Epithelial cell of alveolus of lung (primary cell): ENCODE measurements at places on chromosomes 5 and 9. TPM values are rescaled to one million over a fixed set of nuclear protein-coding genes. Genes with fewer than 3 reads are reported as not detected.

Gene PCDHGB7
- total RNA-seq = 7.2 and 23.6 TPM in 2 replicates

Gene GPR150
- 0.80 and 1.0 TPM in 2 replicates for total RNA-seq

Gene RBM22
- 33.2 and 38.2 TPM in 2 replicates for total RNA-seq

Gene TMEM174
- not detected in 2 replicates for total RNA-seq

Gene B4GALT1
- 80.2 and 111 TPM in 2 replicates for total RNA-seq

Gene FOXD4L6
- total RNA-seq = 1.4 TPM in 1 of 2 replicates, not detected in the other

Gene IL9
- total RNA-seq = not detected in 2 replicates
